NCI-H187 treated with DMSO at 0.1 percent for 48 hours (cell line): ENCODE measurements at places on chromosomes 1 and 21.

- DNase-seq: no peak
These were observed 9.1 kb downstream of the ADGRL2 start for GRCh38 chr1:81809808-81810207.

GRCh38 chr1:240413732-240414131, 198.2 kb downstream of the GREM2 start:
- DNase-seq: no peak

DNA sequence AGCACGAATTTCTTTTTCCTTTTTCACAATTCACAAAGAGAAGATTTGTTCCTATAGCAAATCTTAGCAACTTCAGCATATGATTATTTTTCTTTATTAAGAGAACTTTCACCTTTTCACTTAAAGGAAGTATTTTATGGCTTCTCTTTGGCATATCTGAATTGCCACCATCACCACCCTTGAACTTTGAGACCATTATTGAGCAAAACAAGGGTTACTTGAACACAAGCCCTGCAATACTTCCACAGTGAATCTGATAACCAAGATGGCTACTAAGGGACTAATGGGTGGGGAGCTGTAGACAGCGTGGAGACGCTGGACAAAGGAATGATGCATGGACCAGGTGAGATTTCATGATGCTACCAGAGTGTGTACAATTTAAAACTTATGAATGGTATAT, 815.0 kb downstream of the LRRIQ3 start:
- no peak for DNase-seq

DNA sequence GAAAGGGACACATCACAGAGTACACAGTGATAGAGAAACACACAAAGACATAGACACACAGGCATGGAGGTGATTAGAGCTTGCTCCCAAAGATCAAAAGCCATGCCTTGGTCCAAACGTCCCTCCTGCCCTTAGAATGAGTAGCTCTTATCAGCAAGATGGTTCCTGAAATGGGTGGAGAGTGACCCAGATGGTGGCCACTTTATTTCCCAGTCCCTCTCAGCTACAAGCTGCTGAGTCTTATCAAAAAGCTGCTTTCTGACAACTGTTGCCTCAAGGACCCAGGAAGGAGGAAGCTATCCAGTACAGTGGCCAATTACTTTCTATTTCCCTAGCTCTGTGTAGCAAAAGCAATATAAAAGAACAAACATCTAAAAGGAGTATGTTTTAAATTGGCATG, 7.7 kb upstream of the CLCA1 start:
- DNase-seq: no peak
